Progenitor cell of endocrine pancreas (in vitro differentiated cells): ENCODE measurements at places on chromosomes 4 and X. TPM values are rescaled to one million over a fixed set of nuclear protein-coding genes. Genes with fewer than 3 reads are reported as not detected.

The SSX2B gene
- not detected in 2 replicates for total RNA-seq

DNA sequence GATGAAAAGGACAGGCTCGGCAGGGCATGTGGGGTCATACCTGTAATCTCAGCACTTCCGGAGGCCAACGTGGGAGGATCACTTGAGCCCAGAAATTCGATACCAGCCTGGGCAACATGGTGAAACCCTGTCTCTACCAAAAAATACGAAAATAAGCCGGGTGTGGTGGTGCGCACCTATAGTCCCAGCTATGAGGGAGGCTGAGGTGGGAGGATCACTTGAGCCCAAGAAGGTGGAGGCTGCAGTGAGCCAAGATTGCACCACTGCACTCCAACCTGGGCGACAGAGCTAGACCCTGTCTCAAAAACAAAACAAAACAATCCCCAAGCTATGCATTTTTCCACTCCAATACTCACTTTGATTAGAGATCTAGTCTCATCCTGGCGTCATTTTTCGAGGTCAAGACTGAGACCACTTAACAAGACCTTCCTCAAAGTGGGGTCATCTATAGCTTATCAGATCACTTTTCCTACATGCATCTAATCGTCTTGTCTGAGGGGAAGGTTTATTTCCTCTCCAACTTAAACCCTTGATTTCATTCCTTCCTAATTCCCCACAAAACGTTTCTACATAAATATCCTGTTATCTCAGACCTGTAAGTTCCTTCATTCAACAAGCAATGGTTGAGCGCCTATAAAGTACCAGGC, 1.3 kb downstream of the NKAP start:
- no peak for DNase-seq
- peak overlapping the region; percentile 77 for H3K27ac ChIP-seq
- H3K27me3 ChIP-seq = no peaks in the 10 kb centered on the region
- H3K36me3 ChIP-seq = peaks cover 4% of the 10 kb centered on the region
- H3K4me1 ChIP-seq = peaks cover 6% of the 10 kb centered on the region

The FAM9B gene
- not detected in 2 replicates for total RNA-seq

GRCh38 chr4:160450876-160451275, 1348.0 kb downstream of the RAPGEF2 start:
- H3K27me3 ChIP-seq = no peaks in the 10 kb centered on the region
- no peak overlapping the region for H3K27ac ChIP-seq
- H3K4me3 ChIP-seq = no peak overlapping the region
- H3K36me3 ChIP-seq = no peaks in the 10 kb centered on the region

GRCh38 chr4:76850010-76850441, 47.9 kb downstream of the SOWAHB start:
- peaks cover 14% of the 10 kb centered on the region for H3K4me1 ChIP-seq
- no peak for DNase-seq
- H3K36me3 ChIP-seq = no peaks in the 10 kb centered on the region
- H3K4me3 ChIP-seq = no peak overlapping the region
- no peaks in the 10 kb centered on the region for H3K27me3 ChIP-seq

The DNASE1L1 gene
- 12.7 and 14.3 TPM in 2 replicates for total RNA-seq

The TAF7L gene
- 0.13 and 0.26 TPM in 2 replicates for total RNA-seq

DNA sequence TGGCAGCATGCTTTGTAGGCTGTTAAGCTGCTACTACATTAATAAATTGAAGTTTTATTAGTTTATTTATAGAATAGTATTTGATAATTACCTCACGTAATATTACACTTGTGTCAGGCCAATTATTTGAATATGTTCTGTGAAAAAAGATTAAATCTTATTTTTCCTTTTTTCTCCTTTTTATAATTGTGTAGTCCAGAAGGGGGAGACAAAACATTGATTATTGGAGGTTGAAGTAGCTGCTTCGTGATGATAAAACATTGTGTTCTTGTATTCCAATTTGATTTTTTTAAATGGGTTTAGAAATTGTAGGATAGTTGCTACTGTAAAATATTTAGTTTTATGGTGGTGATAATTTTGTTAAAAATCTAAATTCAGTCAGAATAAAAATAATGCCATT, 85.7 kb downstream of the DIAPH2 start:
- H3K27me3 ChIP-seq = no peaks in the 10 kb centered on the region
- H3K4me1 ChIP-seq = no peaks in the 10 kb centered on the region
- no peak overlapping the region for H3K4me3 ChIP-seq
- H3K36me3 ChIP-seq = no peaks in the 10 kb centered on the region

GRCh38 chr4:188841523-188841922, 702.3 kb downstream of the TRIML1 start:
- no peak overlapping the region for H3K4me3 ChIP-seq
- no peak for DNase-seq
- no peaks in the 10 kb centered on the region for H3K36me3 ChIP-seq

DNA sequence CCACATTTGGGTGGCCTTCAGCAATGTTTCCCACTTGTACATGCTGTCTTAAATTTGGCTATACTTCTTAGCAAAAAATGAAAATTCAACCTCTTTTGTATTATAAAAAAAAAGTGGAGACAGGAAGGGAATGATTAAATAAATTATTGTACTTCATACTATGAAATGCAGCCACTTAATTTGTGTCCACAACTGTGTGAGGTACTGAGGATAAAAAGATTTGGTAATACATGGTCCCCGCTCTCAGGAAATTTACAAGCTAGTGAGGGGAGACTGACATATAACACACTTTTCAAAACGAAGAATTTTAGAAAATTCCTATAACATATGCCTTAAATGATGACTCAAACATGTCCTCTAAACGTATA, 105.0 kb downstream of the HNRNPD start:
- no peak for DNase-seq
- H3K36me3 ChIP-seq = no peaks in the 10 kb centered on the region
- H3K27me3 ChIP-seq = peaks cover 2% of the 10 kb centered on the region

DNA sequence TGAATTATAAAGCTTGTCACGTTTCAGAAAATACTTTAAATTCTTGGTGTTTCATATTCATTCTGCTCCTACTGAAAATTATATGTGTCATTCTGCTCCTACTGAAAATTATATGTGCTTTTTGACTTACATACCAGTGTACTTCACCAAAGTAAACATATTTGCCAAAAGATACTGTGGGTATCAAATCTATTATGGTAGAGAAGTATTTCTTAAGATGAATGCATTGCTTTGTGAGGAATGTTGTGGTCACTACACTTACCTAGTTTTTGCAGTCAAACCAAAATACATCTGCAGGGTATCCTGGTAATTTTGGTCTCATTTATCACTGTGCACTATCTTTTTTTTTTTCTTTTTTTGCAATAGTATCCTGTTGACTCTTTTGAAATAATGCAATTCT, 287.7 kb upstream of the MAD2L1 start:
- H3K4me3 ChIP-seq = no peak overlapping the region
- peaks cover 2% of the 10 kb centered on the region for H3K4me1 ChIP-seq
- DNase-seq = no peak
- H3K27ac ChIP-seq = no peak overlapping the region
- H3K27me3 ChIP-seq = no peaks in the 10 kb centered on the region

GRCh38 chrX:136546371-136546781, 14.4 kb downstream of the VGLL1 start:
- no peaks in the 10 kb centered on the region for H3K36me3 ChIP-seq
- H3K27ac ChIP-seq = no peak overlapping the region
- H3K4me1 ChIP-seq = peaks cover 2% of the 10 kb centered on the region

DNA sequence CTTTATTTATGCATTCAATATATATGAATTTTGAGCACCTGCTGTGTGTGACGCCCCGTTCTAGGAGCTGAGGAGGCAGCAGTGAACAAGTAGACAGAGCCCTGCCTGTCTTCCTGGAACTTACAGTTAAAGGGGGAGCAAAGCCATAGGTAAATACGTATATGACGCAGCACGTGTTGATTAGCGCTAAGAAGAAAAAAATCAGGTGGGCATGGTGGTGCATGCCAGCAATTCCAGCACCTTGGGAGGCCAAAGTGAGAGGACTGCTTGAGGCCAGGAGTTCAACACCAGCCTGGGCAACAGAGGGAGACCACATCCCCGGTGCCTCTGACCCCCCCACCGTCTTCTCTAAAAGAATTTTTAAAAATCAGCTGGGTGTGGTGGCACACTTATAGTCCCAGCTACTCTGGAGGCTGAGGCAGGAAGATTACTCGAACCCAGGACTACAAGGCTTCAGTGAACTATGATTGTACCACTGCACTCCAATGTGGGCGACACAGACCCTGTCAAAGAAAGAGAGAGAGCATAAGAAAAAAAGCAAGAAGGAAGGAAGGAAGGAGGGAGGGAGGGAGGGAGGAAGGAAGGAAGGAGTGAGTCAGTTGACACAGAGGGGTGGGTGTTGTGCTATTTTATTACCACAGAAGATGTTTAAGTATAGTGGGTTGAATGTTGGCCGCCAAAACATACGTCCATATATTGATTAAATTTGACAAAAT, 5.4 kb upstream of the KIAA0232 start:
- no peaks in the 10 kb centered on the region for H3K36me3 ChIP-seq
- DNase-seq = no peak
- H3K27ac ChIP-seq = no peak overlapping the region
- no peak overlapping the region for H3K4me3 ChIP-seq
- peaks cover 5% of the 10 kb centered on the region for H3K4me1 ChIP-seq
- peaks cover 34% of the 10 kb centered on the region for H3K27me3 ChIP-seq

- no peak overlapping the region for H3K4me3 ChIP-seq
- H3K27ac ChIP-seq = no peak overlapping the region
- H3K27me3 ChIP-seq = no peaks in the 10 kb centered on the region
- H3K4me1 ChIP-seq = peaks cover 10% of the 10 kb centered on the region
- H3K36me3 ChIP-seq = no peaks in the 10 kb centered on the region
Measured at GRCh38 chr4:36872679-36873078, 371.9 kb upstream of the NWD2 start.

DNA sequence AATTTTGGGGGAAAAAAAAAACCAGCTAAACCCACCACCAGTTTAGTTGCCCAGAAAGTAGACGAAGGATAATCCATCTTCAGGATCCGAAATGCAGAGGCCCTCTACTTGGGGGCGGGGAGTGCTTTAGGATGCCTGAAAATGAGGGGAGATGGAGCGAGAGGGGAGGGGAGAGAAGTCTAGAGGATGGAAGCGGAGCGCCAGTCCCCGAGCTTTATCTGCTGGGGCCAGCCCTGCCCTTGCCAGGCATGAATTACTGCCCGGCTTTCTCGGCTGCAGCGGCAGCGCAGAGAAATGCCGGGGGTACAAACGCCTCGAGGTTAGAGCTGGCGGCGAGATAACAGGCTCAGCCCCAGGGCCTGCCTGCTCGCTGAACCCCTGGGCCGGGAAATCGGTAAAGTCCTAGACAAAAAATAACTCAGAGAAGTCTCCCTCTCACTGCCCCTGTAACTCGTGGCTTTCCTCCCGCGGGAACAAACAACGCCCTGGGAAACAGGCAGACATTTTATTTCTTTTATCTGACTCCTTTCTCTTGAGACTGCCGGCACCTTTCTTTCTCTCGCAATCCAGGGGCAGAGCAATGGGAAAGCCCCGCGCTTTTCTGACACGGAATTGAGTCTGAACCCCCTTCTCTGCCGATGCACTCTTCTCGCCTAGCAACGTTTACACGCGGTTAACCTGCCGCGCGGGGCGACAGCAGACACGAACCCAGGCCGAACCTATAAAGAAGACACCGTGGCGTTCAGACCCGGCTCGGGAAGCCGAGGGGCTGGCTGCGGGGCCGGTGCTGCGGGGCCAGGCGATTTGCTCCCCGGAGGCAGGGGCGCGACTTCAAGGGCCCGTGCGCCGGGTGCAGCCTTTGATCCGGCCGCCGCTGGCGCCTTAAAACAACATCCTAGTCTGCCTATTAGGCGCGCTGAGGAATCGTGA, 3.1 kb upstream of the MSX1 start:
- peaks cover 22% of the 10 kb centered on the region for H3K4me1 ChIP-seq
- H3K36me3 ChIP-seq = no peaks in the 10 kb centered on the region
- DNase-seq = no peak
- peak overlapping the region; percentile 52 for H3K4me3 ChIP-seq
- peak overlapping the region; percentile 7 for H3K27ac ChIP-seq

The EDNRA gene
- total RNA-seq = 12.2 and 13.3 TPM in 2 replicates

DNA sequence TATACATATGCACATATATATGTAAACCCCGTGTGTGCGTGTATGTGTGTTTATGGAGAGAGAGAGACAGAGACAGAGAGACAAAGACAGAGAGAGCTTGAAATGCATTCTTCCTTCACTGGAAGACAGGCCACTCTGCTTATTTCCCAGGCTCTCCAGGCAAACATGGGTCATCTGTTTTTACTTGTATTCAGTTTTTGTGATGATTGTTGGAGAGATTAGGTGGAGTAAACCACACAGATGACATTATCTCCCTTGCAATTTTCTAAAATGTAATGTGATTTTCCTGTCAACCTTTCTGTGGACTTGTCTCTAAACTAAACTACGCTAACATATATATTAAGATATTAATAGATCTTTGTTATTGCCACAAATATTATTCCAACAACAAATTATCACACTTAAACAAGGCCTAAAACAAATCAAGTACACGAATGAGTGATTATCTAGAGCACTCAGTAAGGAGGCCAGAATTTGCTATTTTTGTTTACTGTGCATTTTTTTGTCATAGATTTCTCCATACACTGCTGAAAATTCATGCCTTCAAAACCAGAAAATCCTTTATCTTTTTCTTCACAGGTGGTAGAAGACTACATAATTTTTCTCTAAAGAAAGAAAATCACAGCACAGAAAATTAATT, 251.8 kb upstream of the SLIT2 start:
- DNase-seq = no peak
- no peak overlapping the region for H3K4me3 ChIP-seq
- no peaks in the 10 kb centered on the region for H3K4me1 ChIP-seq
- no peaks in the 10 kb centered on the region for H3K27me3 ChIP-seq
- H3K36me3 ChIP-seq = no peaks in the 10 kb centered on the region

DNA sequence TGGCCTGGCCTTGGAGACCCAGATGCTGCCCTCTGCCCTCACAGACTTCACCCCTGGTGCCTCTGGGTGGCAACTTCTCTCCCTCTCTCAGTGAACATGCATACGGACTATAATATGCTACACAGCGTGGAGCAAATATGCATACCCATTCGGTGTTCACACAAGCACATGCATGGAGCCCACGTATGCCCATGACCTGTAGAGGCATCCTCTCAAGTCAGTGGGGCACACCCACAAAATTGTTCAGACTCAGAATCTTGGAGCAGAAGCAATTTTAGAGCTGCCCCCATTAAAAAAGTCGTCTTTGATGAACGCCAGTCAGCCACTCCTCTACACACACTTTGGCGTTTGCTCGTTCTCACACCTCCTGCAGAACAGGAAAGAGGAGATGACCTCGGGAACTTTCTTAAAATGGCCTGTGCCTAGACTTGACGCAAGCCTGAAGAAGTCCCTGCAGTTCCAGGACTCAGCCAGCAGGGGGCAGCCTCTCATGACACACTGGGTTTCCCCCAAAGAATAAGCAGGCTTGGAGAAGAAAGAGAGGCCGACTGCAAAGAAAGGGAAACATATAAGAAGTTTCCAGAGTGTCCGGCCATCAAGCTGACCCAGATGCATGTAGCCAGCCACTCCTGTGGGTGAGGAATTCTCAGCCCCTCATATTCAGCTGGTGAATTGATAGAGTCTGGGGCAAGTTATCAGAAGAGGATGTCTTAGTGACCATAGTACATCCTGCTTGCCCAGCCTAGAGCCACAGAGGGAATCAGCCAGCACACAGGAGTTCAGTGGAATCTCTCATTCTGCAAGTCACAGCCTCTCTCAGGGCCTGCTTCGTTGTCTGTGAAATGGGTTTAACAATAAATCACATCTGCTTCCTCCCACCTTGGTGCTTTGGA, 17.3 kb downstream of the APLN start:
- no peaks in the 10 kb centered on the region for H3K4me1 ChIP-seq
- no peaks in the 10 kb centered on the region for H3K27me3 ChIP-seq
- H3K27ac ChIP-seq = no peak overlapping the region
- H3K4me3 ChIP-seq = no peak overlapping the region
